Breast epithelium (tissue), 4 donors: ENCODE measurements at places on chromosomes 7 and 10.

DNA sequence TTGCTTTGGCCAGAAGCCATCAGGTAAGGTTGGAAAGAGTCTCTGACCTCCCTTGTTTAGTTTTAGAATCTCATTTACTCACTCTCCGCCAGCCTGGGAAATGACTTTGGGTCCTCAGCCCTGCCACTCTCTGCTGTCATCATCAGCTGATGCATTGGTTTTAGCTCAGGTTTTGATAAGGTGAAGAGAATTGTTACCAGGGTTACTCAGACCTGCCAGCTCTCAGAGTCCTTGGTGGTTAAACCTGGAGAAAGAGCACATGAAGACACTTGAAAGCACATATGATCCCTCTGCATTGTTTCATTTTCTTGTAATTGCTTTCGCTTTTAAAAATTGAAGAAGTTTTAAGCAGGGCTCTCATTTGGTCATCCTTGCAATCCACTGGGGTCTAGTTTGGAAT lies 4.0 kb upstream of the CROT start:
- DNase-seq = no peak

- no peak for DNase-seq
Observed at GRCh38 chr7:149050941-149051340, 22.6 kb upstream of the PDIA4 start.

GRCh38 chr10:10960534-10960933 lies 57.1 kb upstream of the CELF2 start:
- DNase-seq = no peak

- DNase-seq = no peak
Observed at GRCh38 chr7:137642031-137642430, 204.7 kb downstream of the DGKI start.

DNA sequence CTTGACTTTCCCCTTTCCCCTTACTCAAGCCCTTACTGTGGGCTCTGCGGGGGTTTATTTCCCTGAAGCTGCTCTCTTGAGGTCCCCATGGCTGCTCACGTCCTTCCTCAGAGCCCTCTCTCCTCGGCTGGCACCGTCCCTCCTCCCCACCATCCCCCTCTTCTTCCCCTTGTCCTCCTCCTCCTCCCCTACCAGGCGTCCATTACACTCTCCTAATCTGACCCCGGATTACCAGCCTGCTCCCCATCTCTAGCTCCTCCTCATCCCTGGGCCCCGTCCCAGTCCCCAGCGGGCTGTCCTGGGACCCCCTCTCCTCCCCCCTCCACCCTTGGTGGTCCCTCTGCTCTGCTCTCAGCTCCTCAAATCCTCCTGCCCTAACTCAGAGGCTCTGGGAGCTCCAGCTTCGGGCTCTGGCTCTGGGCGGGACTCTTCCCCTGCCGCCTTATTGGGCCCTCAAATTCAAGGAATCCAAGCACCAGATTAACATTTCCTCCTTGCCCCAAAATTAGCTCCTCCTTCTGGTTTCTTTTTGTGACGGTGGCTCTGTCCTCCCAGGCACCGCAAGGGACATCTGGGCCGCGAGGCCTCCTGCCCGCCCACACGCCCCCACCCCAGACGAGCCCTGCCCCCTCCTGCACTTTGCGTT lies 48.5 kb upstream of the LEP start:
- DNase-seq = peak; percentile 2

DNA sequence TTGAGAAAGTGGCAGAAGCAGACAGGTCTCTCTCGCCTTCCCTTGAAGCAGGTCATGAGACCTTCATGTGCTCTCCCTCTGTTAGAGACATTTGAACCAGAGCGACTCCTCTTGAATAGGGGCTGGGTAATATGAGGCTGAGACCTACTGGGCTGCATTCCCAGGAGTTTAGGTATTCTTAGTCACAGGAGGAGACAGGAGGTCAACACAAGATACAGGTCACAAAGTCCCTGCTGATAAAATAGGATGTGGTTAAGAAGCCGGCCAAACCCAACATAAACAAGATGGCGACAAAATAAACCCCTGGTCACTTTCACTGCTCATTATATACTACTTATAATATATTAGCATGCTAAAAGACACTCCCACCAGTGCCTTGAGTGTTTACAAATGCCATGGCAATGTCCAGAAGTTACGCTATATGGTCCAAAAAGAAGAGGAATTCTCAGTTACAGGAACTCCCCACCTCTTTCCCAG lies 43.5 kb upstream of the MSRB2 start:
- no peak for DNase-seq

DNA sequence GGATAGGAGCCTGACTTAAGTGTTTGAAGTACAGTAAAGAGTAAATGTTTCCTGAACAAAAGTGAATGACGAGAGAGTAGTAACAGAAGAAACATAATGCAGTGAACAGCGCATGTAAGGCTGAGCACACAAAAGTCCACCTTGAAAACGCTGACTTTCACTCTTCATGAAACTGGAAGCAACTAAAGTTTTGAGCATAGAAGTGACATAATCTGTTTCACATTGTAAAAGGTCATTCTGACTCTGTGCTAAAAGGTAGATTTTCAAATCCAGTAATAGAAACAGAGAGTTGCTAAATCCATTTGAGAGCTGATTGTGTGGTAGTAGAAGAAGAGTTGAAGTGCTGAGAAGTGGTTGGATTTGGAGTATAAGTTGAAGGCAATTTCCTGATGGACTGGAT lies 1037.0 kb downstream of the CNTNAP2 start:
- DNase-seq = no peak

- no peak for DNase-seq
Observed at GRCh38 chr10:9939716-9940115, 1078.0 kb upstream of the CELF2 start.

DNA sequence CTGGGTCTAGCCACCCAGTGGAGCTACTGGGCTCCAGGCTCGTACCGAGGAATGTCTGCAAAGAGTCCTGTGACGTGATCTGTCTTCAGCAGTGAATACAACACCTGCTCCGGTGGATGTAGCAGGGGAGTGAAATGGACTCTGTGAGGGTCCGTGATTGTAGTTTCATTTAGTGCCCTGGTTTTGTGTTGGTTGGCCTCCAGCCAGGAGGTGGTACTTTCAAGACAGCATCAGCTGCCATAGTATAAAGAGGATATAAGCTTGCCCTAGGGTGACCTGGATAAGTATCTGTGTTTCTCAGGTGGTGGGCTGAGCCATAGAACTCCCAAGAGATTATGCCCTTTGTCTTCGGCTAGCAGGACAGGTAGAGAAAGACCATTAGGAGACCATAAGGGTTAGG lies 24.6 kb upstream of the WNT2 start:
- no peak for DNase-seq

- no peak for DNase-seq
Observed at GRCh38 chr7:16669581-16669980, 23.6 kb downstream of the BZW2 start.

- no peak for DNase-seq
Observed at GRCh38 chr7:108347616-108348015, 108.6 kb downstream of the NRCAM start.

DNA sequence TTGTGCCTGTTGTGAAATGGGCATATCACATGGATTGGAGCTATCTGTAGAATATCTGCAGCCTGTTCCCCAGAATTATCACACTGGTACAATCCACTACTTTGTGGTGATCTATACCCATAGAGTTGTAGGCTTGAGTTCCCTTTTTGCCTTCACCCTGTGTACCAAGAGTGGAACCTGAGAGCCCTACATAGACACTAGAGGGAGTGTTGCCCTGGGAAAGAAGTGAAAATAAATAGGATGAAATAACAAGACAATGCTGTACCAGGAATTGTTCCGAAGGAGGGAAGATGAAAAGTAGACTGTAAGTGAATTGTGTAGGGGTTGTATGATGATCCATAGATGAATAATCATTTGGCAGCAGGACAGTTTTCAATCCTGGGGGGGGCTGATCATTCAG lies 9.0 kb downstream of the SORCS3 start:
- no peak for DNase-seq

- DNase-seq = no peak
Observed at GRCh38 chr10:97736403-97736901, 476 bp upstream of the ZFYVE27 start.

DNA sequence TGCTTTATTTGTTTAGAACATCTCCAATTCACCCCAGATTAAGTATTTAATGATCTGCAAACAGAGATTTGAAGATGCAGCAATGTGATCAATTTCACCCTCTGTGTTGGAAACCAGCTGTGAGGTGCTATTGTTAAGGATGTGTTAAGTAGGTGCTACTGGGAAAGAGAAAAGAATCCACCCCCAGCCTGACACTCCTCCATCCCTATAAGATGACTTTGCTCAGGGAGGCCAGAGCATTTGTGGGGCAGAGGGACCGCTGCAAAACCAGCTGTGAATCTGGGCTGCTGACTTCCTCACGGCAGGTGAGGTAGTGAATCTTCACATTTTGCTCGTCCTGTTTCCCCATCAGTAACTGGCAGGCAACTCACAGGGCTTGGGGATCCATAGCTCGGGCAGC lies 297.5 kb downstream of the GFRA1 start:
- DNase-seq = no peak

- DNase-seq = no peak
Observed at GRCh38 chr10:51932530-51932929, 233.1 kb upstream of the CSTF2T start.

GRCh38 chr10:61283481-61284221 lies 169.5 kb downstream of the TMEM26 start:
- no peak for DNase-seq

- DNase-seq = peak; percentile 27
Observed at GRCh38 chr10:124865676-124866075, 64.1 kb downstream of the ABRAXAS2 start.

- DNase-seq = no peak
Observed at GRCh38 chr7:115476671-115477181, 553.8 kb downstream of the TFEC start.

GRCh38 chr10:85936161-85936560 lies 430.4 kb downstream of the GRID1 start:
- DNase-seq = no peak

- no peak for DNase-seq
Observed at GRCh38 chr10:33041783-33042437, 83.9 kb upstream of the ITGB1 start.

GRCh38 chr10:43160046-43160920 lies 22.0 kb downstream of the CSGALNACT2 start:
- no peak for DNase-seq

GRCh38 chr7:18831419-18831818 lies 286.0 kb downstream of the TWIST1 start:
- no peak for DNase-seq
